ENCODE measurements at places on chromosomes 7 and 10.

DNA sequence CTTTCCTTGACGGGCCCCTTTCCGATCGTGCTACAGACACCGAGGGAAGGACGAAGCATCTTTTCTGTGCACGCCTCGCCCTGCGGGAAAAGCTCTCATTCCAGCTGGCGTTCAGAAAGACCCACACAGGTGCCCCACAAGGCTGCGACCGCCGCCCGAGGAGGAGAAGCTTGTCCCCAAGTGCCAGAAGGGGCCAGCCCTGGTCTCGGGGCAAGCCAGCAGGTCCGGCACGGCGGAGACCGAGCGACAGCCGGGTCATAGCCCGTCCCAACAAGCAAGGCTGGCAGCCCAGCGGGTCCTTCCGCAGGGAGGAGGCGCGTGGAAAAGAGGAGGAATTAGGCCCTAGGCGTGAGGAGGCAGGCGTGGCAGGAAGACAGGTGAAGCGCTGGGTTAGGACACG, 62.7 kb downstream of the TNRC18 start:
- no peak for DNase-seq

DNA sequence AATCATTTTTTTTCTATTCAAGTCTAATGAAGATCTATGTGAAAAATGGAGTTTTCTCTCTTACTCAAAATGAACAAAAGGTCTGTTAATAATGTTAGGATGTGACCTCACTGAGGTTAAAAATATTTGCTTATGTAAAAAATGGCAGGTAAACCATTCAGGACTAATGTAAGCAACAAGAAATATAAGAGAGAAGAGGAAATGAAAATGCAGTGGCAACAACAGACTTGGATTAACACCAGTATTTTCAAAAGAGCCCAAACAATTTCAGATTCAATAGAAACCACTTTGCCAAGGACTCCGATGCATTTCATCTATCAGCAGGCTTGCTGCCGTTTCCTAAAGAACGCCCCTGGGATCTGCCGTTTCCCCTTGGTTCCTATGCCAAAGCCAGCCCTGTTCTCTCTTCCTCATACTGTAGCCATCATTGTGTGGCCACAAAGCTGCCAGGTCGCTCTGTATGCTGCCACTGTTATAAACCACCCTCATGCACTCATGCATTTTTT, 66.4 kb downstream of the MTURN start:
- no peak for DNase-seq

- no peak for DNase-seq
Observed at GRCh38 chr7:821688-822087, 10.6 kb upstream of the SUN1 start.

DNA sequence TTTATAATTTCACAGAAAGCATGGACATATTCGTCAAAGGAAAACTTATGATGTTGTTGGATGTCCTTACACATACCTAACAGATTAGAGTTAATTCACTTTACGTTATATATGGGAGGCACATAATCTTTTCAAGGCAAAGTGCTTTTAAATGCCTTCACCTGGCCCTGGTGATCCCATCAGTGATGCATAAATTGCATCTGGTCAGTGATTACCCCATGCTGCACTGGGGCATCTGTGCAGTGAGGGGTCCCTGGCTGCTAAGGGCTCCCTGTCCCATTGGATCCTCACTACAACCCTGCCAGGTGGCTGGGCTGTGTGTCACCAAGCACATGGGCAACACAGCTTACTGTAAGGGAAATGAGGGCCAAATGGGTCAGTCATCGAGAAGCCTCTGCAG, 441.1 kb downstream of the RPS24 start:
- no peak for DNase-seq

All from HS-27A (cell line).